Neuronal stem cell (in vitro differentiated cells): ENCODE measurements at places on chromosomes 5 and 9.

- DNase-seq = no peak
Measured at GRCh38 chr5:87410931-87411330, 1.8 kb downstream of the CCNH start.

- DNase-seq = no peak
Measured at GRCh38 chr5:4018007-4018406, 422.4 kb downstream of the IRX1 start.

- DNase-seq = no peak
Measured at GRCh38 chr9:1048231-1048619, 1.9 kb upstream of the DMRT2 start.

GRCh38 chr5:14161825-14162556 is 18.8 kb downstream of the TRIO start:
- no peak for DNase-seq

- no peak for DNase-seq
Measured at GRCh38 chr9:36895744-36896260, 138.3 kb downstream of the PAX5 start.

GRCh38 chr9:134823623-134824022 is 57.0 kb upstream of the FCN2 start:
- DNase-seq = no peak

DNA sequence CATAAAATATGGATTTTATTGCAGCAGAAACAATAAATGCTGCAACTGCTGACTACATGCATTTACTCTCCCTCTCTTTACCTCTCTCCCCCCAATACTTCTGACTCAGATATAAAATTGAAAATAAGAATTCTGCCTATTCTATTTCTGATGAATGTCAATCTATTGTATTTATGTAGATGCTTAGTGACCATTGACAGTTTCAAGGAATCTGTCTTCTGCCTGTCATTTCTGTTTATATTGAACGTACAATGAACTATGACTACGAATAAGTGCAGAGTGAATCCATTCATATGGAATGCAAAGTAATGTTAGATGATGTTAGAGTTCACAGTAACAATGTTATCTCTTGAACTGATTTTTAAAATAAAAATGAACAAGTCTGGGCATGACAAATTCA is 898 bp downstream of the CDH10 start:
- DNase-seq = no peak

DNA sequence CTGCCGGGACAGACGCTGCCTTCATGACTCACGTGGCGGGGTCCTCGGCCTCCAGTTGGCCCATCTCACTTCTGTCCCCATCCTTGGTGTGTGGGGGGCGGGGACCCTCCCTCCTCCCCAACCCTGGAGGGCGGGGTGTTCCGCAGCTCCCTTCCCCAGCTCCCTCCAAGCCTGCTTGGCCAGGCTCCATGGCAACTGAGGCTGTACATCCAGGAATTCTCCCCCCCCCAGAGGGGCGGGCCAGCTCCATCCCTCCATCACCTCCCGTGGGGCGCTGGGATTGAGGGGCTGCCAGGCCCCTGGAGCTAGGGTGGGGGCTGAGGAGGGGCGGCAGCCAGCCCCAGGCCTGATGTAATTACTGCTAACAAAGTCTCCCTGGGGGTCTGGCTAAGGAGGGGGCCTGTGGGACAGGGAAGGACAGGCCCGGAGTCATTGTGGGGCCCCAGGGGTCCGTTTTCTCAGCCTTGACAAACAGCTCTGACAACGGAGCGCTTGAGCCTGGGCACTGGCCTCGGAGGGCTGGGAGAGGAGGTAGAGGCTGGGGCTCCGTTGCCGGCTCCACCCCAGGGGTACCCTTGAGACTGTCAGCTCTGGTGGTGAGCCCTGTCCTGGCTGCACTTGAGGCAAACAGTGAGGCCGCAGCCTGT is 8.0 kb downstream of the DIPK1B start:
- peak; percentile 71 for DNase-seq

DNA sequence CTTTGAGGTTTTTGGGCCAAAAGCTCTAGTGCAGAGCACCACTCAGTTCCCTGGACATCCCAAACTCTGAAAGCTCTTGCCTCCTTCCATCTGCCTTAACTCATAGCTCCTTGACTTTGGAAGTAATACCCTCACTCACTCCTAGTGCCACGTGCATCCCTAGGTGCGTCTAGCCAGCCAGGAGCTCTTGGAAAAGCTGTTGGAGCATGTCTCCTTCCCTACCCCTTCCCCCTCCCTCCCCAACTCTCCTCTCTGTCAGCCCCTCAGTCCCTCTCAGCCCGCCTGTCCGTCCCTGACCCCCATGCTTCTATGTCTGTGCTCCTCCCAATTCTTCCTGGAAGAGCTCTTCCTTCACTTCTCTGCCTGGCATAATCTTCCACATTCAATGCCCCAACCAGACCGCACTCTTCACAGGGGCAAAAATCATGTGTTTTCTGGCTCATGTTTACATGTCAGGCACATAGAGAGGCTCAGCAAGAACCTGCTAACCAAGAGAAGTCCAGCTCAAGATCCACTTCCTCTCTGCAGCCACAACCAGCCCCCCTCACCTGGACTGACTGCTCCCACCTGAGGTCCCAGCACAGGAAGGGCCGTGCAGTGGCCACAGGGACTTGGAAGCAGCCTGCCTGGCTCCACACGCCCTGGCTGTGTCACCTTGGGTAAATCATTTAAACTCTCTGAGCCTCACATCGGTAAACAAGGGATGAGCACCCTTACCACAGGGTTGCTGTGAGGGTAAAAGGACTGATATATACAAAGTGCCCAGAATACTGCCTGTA is 58.4 kb downstream of the WHRN start:
- DNase-seq = no peak

DNA sequence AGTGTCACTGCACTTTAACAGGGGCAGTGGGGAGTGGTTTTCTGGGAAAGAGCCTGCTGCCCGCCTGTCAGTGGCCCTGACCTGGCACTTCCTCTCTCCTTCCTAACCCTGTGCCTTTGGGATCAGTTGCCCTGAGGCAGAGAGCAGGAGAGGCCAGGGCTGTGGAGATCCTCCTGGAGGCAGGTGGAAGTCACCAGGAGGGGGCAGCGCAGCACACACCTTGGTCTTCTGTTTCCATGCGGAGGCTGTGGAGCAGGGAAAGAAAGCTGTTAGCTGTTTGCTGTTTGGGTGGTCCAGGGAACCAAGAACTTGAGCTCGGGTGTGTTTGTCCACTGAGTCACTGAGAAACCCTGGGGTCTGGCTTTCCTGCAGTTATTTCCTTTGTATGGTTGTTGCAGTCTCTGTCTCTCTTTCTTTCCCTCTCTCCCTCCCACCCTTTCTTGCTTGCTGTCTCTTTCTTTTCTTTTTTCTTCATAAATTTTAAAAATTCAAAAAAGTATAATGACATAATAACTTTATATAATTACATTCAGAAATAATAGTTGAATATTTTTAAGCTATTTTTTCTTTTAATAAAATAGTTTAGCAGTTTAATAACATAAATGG is 28.1 kb downstream of the NTRK2 start:
- peak; percentile 61 for DNase-seq

GRCh38 chr5:32390819-32391591 is 53.5 kb downstream of the ZFR start:
- no peak for DNase-seq

GRCh38 chr9:127769929-127770582 is 8.4 kb downstream of the SH2D3C start:
- no peak for DNase-seq

DNA sequence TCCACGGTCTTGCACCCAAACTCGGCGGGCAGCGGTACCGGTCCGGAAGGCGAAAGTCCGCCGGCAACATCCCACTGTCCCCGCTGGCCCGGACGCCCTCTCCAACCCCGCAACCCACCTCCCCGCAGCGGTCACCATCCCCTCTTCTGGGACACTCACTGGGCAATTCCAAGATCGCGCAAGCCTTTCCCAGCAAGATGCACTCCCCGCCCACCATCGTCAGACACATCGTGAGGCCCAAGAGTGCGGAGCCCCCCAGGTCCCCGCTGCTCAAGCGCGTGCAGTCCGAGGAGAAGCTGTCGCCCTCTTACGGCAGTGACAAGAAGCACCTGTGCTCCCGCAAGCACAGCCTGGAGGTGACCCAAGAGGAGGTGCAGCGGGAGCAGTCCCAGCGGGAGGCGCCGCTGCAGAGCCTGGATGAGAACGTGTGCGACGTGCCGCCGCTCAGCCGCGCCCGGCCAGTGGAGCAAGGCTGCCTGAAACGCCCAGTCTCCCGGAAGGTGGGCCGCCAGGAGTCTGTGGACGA is 33.3 kb downstream of the CD180 start:
- no peak for DNase-seq

DNA sequence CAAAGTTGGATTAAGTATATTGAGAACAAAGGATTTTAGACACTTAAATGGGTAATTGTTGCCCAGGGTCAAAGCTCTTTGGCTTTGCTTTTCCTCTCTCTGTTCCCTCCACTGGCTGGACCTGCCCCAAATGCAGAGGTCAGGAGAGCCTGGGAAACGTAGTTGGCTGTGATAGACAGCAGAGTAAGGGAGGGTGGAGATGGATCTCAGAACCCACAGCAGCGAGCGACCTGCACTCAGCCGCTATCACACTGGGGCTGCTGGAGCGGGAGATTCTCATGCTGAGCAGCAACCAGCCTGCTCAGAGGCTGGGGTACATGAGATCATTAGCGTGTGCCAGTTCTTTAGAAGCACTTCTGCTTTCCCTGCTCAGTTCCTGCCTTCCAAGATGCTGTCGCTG is 71.8 kb upstream of the TTC23L start:
- no peak for DNase-seq

DNA sequence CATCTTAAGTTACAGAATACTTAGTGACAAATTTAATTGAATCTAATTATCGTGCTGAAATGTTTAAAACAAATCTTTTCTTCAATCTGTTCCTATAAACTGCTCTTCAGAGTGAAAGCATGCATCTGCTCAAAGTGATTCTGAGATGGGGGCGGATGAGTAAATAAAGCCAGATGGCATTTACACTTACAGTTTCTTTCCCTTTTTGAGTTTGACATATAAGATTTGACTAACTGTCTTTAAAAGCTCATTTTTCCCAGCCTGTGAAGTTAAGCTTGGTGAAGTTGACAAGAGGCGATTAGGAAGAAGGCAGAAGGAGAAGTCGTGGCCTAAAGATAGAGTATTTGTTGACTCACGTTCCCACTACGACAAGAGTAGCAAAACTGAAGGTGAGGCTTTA is 137.4 kb downstream of the LPAR1 start:
- DNase-seq = no peak

- DNase-seq = no peak
Measured at GRCh38 chr5:78660401-78660800, 11.8 kb upstream of the LHFPL2 start.

DNA sequence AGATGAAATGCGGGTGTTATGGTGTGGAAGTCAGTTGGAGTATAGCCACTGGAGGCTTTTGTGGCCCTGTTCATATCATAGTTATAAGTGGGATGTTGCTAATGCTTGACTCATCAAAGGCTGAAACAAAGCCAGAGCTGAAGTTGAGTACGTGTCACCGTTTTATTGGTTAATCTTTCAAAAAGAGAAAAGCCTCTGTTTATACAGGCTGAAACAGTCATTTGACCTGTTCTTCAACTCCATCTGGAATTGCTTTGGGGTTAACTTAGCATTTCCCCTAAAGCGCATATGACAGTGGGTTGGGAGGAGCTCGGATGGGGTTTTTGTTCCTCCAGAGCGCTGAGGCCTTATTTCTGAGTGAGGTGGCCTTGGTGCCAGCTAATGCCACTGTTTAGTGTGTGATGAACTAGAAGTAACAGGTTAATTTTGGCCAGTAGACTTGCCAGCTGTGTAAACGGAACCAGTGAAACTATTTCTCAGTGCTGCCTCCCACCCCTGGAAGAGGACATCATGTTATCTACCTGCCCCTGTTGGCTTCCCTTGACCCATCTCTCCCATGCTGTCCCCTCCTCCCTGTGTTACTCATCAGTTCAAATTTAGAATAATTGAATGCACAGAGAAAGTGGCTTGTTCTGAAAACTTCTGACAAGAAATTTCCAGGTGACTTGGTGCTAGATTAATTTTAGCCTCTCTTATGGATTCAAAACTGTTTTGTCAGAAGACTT is 34.2 kb downstream of the MTAP start:
- no peak for DNase-seq

DNA sequence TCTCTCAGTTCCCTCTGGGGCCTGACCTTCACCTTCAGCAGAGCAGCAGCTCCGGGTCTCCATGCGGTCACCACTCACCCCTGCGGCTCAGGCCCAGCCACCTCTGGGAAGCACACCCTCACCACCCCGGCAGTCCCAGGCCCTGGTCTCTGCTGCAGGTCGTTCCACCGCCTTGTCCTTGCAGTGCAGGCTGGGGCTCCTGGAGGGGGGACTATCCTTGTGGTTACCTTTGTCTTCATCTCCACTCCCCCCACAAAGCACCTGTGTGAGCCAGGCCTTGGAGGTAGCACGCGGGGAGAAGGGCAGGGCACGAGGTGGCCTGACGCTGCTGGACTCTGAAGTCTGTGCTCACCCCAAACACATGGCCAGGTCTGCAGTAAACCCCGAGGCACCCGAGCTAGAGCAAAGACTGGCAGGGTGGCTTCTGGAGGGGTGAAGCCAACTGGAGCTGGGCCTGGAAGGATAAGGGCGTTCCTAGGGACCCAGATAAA is 33.2 kb upstream of the RXRA start:
- DNase-seq = no peak

- no peak for DNase-seq
Measured at GRCh38 chr9:12760758-12761157, 14.1 kb upstream of the LURAP1L start.

- DNase-seq = no peak
Measured at GRCh38 chr5:109304309-109304708, 105.5 kb downstream of the PJA2 start.
